ENCODE measurements at places on chromosomes 3 and 15. TPM values are rescaled to one million over a fixed set of nuclear protein-coding genes. Genes with fewer than 3 reads are reported as not detected.
A peak's percentile ranks its signal among the peaks of the same experiment; 100 is the strongest.

DNA sequence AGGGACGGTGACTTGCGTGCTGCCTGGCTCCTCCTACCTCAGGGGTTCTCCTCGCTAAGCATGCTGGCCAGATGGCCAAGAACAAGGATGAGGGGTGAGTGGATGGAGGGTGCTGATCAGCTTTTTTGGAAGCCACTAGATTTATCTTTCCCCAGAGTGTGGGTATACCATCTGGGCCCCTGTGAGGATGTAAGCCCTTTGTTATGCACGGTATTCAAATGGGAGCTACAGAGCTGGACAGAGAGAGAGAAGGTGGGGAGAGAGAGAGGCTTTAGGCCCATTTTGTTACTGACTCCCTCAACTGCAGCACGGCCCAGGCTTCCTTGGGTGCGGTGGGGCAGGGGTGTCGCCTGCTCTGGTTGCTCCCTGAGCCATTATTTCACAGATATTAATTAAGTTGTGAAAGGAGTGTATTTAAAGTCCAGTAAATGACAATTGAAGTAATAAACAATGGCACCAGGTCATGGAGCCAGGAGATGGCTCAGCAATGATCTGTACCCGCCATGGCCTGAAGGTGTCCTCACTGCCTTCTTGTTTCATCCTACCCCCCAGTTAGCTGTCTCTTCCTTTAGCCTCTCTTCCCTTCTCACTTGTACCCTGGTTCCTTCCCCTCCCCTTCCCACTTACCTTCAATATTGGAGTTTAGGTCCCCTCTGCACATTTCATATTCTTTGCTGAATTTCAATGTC, 158.0 kb downstream of the CLSTN2 start:
- H3K36me3 ChIP-seq: peaks cover 5% of the 10 kb centered on the region
- H3K27ac ChIP-seq: no peak overlapping the region
- peak; percentile 9 for DNase-seq
- peaks cover 11% of the 10 kb centered on the region for H3K4me1 ChIP-seq

DNA sequence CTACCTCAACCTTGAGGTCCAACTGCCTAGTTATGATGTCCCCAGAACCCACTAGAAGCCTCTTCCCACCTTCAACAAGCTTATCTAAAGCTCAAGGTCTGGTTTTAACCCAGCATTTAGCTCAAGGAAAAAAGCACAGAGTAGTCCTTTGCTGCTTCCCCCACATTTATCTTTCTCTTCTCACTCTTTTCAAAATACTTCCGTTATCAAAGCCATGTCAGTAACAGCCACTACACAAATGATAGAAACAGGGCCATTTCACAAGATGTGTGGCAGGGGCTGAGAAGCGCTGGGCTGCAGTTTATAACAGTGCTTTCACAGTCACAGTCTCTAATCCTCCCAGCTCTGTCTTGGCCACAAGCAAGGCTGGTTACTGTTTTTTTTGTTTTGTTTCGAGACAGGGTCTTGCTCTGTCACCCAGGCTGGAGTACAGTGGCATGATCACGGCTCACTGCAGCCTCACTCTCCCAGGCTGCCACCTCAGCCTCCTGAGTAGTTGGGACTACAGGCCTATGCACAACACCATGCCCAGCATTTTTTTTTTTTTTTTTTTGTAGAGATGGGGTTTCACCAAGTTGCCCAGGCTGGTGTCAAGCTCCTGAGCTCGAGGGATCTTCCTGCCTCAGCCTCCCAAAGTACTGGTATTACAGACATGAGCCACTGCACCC, 218.8 kb downstream of the OSBPL10 start:
- DNase-seq: no peak
- H3K27ac ChIP-seq: no peak overlapping the region
- H3K4me3 ChIP-seq: no peak overlapping the region
- H3K27me3 ChIP-seq: no peaks in the 10 kb centered on the region
- H3K36me3 ChIP-seq: peaks cover under 1% of the 10 kb centered on the region

DNA sequence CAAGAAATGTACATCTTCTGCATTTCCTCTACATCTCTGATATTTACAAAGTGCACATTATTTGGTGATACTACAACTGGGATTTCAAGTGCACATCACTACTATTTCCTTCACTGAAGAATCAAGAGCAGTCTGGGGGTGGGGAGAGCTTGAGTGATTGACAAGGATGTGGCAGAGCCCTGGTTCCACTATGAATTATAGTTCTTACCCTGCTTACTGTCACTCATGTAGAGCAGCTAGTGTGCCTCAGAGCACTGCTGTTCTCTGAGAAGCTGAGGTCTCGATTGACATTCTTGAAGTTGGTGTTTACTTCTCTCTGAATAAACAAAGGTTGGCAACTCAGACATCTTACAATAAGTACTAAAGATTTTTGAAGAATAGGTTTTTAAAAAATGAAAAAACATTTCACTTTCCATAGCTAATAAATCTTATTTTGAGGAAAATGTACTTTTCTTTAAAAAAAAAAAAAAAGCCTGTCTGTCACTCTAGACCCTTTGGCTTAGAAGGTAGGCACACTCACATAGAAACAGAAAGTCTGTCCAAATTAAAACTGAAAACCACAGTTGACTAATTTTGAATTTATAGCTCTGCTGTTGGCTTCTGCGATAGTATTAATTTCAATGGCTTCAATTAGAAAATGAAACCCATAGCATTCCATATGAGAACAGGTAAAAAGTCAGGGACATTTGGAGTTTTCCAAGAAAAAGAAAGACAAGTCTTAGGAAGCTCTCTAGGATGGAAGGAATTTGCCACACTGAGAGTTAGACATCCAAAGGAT, 5.6 kb downstream of the GREM1 start:
- H3K27ac ChIP-seq: no peak overlapping the region
- no peak for DNase-seq
- H3K4me1 ChIP-seq: peaks cover 4% of the 10 kb centered on the region
- peaks cover 5% of the 10 kb centered on the region for H3K36me3 ChIP-seq
- H3K4me3 ChIP-seq: no peak overlapping the region

GRCh38 chr3:48122504-48122903, 65.7 kb downstream of the CDC25A start:
- no peak overlapping the region for H3K4me3 ChIP-seq
- H3K27ac ChIP-seq: no peak overlapping the region
- no peaks in the 10 kb centered on the region for H3K4me1 ChIP-seq
- DNase-seq: no peak
- no peaks in the 10 kb centered on the region for H3K36me3 ChIP-seq
- no peaks in the 10 kb centered on the region for H3K27me3 ChIP-seq

DNA sequence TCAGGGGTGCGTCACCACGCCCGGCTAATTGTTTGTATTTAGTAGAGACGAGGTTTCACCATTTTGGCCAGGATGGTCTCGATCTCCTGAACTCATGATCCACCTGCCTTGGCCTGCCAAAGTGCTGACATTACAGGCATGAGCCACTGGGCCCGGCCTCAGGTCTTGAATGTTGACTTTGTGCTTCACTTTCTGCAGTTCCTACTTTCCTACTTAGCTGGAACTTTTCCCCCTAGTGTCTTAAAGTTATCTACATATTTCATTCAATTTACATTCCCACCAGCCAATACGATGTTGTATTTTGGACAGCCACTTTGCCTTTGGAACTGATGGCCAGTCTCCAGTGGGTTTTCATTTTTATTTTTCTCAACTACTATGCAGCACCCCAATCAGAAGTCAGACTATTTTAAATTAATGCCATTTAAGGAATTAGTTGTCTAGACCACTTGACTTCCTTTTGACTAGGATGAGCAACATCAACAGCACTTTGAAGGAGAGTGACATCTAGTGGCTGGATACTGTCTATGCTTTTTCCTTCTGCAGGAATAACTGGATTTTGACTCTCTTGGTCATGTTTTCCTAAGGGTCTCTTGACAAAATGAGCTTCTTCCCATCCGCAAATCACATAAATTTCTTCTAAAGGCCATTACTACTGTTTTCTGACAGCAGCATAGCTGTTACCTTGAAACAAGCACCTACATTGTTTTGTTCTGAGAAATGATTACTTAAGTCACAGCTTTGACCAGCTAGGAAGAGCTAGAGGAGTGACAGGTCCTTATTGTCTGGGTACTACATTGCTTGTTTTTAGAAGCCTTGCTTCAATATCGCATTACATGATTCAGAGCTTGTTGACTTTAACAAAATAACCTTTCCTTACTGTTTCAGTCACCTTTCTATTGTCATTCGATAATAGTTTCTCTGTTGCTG, 140.2 kb downstream of the ITPR1 start:
- H3K4me3 ChIP-seq: no peak overlapping the region
- no peak overlapping the region for H3K27ac ChIP-seq
- peaks cover 5% of the 10 kb centered on the region for H3K36me3 ChIP-seq
- H3K4me1 ChIP-seq: peaks cover 3% of the 10 kb centered on the region
- peak; percentile 12 for DNase-seq
- no peaks in the 10 kb centered on the region for H3K27me3 ChIP-seq

DNA sequence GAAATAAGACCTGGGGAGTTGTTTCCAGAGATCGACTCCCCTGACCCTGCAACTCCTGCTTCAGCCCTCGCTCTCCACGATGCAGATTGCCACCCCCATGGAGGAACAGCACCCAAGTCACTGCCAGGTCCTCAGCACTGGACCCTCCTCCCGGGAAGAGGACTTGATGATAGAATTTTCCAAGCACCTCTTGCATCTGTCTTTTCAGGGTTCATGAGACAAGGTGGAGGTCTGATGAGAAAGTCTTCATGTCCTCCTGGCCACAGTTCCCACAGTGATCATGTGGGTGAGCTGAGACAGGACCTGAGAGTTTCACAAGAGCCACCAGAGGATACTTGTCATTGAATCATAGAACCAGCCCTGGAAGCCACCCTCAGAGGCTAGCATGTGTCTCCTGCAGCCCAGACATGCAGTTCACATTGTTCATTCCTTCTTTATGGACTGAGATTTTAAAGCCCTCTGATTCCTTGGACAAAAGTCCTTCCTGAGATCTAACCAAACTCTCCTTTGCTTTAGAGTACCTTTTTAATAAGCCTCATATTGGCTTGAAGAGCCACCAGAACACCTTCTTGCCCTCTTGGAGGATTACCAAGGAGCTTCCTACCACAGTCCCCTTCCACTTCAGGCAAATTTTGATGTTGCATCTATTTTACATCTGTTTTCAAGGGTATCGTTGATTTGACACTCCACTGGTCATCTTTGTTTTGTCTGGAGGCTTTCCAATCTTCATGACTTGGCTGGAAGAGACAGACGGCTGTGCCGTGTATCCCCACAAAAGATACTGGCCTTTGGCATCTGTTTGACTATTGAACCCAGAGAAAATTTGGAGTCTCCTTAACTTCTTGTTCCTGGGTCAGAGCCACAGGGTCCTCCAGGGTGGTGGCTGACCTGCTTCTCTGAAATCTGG, 224.8 kb upstream of the BHLHE40 start:
- no peak for DNase-seq
- H3K36me3 ChIP-seq: peaks cover 20% of the 10 kb centered on the region
- peaks cover 41% of the 10 kb centered on the region for H3K4me1 ChIP-seq
- H3K4me3 ChIP-seq: no peak overlapping the region

- H3K27me3 ChIP-seq: peaks cover 5% of the 10 kb centered on the region
- peaks cover 20% of the 10 kb centered on the region for H3K36me3 ChIP-seq
- H3K4me3 ChIP-seq: no peak overlapping the region
- no peak for DNase-seq
Measured at GRCh38 chr3:197151580-197151979, 122.0 kb upstream of the MELTF start.

GRCh38 chr3:123660900-123661299, 76.0 kb upstream of the HACD2 start:
- no peak overlapping the region for H3K4me3 ChIP-seq
- peaks cover 3% of the 10 kb centered on the region for H3K36me3 ChIP-seq
- no peak for DNase-seq
- peaks cover 9% of the 10 kb centered on the region for H3K4me1 ChIP-seq
- H3K27me3 ChIP-seq: peaks cover 9% of the 10 kb centered on the region

GRCh38 chr3:61578667-61579367, 17.4 kb downstream of the PTPRG start:
- H3K4me3 ChIP-seq: no peak overlapping the region
- peaks cover 4% of the 10 kb centered on the region for H3K36me3 ChIP-seq
- H3K27ac ChIP-seq: peak overlapping the region; percentile 61
- H3K27me3 ChIP-seq: no peaks in the 10 kb centered on the region

DNA sequence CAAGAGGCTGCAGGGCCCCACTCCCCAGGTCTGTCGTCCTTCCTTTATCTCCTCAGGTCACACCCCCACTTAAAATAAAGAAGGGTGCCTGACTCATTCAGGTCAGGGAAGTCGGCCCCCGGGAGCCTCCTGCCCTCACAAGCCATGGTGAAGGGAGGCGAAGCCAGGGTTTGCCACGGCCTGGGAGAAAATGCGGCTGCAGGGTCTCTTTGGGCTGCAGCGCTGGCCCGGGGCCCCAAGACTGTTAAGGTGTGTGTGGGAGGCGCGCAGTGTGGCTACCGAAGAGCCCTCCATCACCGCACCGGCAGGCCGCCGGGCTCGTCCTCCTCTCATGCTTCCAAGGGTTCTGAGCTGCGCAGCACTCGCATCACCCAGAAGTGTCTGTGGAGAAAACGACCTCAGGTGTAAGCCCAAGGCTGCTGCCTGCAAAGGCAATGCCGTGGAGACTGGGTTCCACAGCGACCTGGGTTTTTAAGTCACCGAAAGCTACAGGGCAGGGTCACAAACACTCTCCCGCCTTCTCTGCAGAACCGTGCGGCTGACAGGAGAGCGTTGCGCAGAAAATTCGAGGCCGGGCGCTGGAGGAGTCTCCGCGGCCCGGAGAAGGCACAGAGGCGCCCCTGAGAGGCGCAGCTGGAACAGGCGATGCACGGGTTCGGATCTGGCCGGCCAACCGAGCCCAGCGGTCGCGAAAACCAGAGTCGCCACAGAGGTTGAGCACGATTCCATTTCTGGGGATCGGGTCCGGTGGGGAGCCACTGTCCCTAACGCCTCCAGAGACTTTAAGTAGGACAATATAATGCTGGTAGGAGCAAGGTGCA, 8.7 kb downstream of the FOXL2 start:
- peaks cover 17% of the 10 kb centered on the region for H3K27me3 ChIP-seq
- DNase-seq: peak; percentile 50
- H3K4me3 ChIP-seq: peak overlapping the region; percentile 47

- no peak overlapping the region for H3K27ac ChIP-seq
- H3K27me3 ChIP-seq: peaks cover 12% of the 10 kb centered on the region
- no peak for DNase-seq
Measured at GRCh38 chr15:100337096-100338044, 4.4 kb downstream of the ADAMTS17 start.

DNA sequence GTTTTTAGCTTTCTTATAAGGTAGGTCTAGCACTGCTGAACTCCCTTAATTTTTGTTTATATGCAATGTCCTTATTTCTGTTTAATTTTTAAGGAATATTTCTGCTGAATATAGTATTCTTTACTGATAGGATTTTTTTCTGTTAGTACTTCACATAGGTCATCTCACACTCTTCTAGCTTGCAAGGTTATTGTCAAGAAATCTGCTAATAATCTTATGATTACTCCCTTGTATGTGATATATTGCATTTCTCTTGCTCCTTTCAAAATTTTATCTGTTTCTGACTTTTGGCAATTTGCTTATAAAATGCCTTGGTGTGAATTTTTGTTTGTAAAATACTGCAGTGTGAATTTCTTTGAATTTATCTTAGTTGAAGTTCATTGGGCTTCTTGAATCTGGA, 298.4 kb downstream of the GAP43 start:
- no peak overlapping the region for H3K4me3 ChIP-seq
- H3K4me1 ChIP-seq: no peaks in the 10 kb centered on the region
- no peaks in the 10 kb centered on the region for H3K36me3 ChIP-seq
- no peak for DNase-seq

The OR5K2 gene
- not detected for total RNA-seq

The IQCF5 gene
- not detected for total RNA-seq
